ENCODE measurements at places on chromosomes 5 and 9.

DNA sequence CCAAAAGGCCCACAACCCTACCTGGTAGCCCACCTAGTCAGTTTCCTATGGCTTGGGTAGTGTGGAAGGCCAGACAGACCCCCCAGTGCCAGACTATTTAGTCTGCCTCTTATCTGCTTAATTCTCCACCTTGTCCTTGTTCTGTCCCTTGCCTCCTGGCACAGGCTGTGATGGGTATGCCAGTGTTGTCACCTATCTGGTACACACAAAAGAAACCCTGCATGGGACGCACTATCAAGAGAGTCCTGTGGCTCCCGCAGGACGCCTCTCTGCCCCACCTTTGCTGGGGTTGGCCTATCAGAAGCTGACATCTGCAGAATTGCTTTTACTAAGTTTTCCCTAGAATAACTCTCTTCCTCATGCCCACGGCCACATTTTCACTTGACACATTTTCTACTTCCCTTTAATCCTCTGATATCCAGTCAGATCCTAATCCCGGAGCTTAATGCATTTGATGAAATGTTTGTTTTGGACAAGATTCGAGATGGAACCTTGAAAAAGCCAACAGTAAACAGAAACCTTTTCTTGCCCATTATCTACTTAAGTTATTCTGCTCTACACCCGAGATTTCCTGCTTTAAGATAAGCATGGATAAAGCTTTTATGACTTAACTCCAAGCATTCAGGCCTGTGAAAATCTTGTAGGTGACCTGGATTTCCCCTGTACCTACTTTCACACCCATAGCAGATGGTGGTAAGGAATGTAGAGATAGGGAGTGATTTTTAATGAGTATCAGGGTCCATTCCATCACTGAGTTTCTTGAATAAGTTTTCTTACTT, 468.5 kb downstream of the ZNF608 start:
- no peak for DNase-seq

DNA sequence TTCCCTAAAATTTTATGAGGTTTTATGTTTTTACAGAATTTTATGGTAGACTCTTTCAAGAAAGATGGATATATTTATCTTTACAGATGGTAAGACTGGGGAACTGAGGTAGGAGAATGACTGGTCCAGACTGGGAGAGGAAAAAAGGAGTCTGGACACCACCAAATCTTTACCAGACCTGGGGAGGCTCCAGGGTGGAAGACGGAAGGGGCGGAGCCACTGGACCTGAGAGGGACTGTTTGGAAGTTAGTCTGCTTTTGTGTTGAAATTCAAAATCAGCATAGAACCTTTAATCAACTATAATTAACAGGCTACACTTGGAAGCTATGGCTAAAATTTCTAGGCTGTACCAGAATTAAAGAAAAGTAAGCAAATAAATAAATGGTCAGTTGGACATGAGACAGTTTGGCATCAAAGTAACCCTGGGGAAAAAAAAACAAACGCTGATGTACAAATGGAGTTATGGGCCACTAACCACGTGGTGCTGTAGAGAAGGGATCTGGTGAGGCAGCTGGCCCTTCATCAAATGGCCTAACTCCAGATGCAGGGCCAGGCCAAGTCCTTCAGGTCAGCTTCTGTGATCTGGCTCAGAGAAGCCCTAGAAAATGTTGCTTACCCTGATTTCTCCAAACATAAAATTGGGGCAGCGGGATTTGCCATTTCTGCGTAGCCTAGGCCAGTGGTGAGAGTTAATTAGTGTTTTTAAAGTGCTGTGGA, 155.1 kb downstream of the ARSB start:
- DNase-seq: no peak

- no peak for DNase-seq
Measured at GRCh38 chr9:109922617-109923470, 142.8 kb downstream of the PALM2AKAP2 start.

- no peak for DNase-seq
Measured at GRCh38 chr9:106945727-106946660, 83.0 kb downstream of the ZNF462 start.

- DNase-seq: no peak
Measured at GRCh38 chr5:6206501-6206900, 171.8 kb downstream of the MED10 start.

DNA sequence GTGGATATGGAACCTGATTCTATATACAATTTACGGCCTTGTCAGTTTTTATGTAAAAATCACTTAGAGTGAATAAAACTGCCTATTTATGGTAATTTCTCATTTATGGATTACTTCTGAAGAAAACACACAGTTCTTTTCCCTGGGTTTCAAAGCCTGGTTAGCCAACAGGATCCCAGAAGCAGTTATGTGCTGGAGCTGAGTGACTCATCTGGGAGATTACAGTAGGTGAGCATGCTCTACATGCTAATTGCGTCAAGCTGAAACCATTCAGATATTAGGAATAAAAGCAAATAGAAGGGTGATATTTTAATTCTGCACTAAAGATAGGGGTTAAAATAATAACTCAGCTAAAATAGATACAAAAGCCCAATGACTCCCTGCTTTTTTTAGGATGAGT, 47.8 kb downstream of the PDE4D start:
- no peak for DNase-seq

GRCh38 chr5:174078416-174078815, 32.9 kb downstream of the NSG2 start:
- no peak for DNase-seq

DNA sequence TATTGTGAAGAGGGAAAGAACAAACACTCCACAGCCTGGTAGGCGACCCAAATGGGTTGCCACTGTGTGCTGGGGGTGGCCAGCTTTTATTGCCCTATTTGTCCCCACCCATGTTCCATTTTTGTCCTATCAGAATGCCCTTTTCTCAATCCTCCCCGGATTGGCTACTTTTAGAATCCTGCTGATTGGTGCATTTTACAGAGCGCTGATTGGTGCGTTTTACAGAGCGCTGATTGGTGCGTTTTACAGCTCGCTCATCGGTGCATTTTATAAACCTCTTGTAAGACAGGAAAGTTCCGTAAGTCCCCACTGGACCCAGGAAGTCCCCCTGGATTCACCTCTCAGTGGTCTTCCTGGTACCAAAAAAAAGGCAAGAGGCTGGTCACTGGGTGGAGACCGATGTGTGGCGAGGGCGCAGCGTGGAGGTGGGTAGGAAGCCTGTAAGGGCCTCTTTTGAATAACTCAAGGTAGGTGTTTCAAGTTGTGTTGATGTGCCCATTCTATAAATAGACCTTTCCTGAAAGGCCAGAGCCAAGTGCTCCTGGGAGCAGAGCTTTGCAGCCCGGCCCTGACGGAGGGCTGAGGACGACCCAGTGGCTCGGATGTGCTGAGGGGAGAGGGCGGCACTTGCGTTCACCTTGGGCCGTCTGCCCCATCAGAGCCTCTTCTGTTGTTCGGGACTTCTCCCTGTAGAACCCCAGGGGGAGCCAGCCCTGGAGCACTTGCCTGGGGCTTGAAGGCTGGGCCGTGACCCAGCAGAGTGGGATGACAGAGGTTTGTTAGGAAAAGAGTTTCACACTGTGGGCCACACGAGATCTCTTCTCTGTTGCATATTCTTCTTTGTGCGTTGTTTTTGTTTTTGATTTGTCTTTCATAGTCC, 7.2 kb upstream of the GFPT2 start:
- DNase-seq: no peak

GRCh38 chr9:109805050-109805449, 25.1 kb downstream of the PALM2AKAP2 start:
- no peak for DNase-seq

- DNase-seq: no peak
Measured at GRCh38 chr9:286071-286740, 71.5 kb downstream of the DOCK8 start.

- no peak for DNase-seq
Measured at GRCh38 chr5:171846323-171846722, 60.7 kb downstream of the SMIM23 start.

DNA sequence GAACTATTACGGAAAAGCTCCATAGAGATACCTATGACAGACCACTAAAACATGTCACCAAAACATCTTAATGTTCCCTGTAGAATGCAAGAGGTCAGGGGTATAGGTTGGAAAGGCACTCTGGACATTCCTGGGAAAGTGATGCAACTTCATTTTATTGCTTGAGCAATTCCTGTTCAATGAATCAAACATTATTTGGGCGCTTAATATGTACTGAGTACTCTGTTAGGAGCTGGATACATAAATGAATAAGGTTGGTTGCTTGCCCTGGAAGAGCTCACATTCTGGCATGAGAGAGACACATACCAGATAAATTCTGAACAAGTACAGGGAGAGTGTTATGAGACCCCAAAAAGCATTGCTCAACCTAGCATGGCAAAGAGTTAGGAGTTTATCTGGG, 408.9 kb upstream of the DMAC1 start:
- DNase-seq: no peak

DNA sequence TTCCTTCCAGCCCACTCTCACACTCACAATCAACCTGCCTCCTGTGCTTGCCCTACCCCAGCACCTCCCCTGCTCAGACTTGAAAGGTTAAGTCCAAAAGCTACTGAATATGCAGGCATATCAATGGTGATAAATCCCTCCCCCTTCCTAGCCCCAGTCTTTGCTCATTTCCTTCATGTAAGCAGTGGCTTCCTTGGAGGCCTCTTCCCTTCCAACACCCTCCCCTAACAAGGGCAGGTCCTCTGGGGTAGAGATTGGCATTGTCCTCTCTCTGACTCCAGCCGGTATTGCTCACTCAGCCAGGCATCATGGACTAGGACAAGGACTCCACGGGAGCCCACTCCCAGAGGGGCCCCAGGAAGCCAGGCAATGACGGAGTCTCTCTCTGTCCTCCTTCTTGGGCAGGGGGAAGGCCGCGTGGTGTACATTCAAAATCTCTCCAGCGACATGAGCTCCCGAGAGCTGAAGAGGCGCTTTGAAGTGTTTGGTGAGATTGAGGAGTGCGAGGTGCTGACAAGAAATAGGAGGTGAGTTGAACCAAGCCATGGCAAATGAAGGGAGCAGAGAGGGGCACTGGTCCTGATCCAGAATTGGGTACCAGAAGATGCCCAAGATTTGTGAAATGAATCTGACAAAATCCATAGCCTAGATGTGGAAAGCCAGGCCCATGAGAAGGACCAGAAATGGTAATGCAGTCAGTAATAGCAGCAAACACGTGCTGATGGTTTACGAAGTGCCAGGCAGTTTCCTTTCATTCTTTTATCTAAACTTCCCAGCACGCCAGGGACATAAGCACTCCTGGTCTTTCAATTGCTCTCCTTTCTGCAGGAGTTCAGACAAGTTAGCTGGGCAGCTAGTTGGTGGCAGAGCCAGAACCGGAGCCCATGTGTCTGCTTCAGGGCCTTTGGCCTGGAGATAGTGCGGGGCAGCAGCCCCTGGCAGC, 102.5 kb downstream of the PDE6A start:
- no peak for DNase-seq

DNA sequence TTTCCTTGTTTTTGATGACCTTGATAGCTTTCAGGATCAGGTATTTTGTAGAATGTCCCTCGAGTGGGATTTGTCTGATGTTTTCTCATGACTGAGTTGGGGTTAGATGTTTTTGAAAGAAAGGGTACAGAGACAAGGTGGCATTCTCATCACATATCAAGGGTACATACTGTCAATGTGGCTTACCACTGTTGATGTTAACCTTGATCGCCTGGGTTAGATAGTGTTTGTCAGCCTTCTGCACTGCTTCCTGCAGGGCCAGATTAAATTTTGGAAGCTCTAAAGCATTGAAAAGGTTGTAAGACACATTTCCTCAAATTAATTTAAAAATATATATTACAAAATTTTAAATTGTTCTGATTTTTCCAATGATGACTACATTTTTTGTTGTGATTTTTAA, 287.4 kb upstream of the ACTBL2 start:
- no peak for DNase-seq

DNA sequence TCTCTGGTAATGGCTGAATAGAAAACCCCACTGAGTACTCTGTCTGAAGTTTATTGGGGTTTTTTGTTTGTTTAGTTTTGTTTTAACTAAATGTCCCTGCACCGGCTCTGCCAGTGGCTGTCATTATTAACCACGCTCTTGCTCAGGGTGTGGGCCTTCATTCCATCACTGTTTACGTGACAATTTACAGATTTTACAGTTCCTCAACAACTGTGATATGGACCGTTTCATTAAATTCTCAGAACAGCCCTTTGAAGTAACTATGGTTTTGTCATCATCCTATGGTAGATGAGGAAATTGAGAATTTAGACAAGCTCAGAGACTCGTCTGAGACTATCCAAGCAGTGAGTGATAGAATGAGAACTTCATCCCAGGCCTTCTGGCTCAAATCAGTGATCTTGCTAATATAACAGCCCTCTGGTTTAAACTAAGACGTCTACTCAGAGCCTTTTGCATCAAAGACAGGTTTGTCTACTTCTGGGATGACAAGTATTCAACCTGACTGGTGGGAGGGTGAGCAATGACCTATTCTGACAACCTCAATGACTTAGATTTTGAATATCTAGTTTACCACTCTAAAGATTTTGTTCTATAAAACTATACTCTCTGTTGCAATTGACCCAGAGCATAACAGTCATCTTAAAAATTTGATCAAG, 77.3 kb upstream of the MAP3K1 start:
- DNase-seq: no peak

DNA sequence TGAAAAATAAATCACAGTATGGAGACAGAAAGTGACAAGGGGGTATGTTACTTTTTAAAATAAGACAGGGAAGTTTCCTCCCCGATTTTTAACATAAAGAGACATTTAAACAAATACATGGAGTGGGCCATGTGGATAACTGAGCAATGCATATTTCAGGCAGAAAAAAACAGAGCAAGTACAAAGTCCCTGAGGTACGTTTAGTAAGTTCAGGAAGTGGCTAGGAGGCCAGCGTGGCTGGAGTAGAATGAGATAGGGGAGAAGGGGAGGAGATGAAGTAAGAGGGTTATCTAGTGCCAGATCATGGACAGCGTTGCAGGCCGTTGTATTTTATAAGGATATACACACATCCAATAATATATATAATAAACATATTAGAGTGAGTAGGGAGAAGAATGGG, 84.2 kb upstream of the ELL2 start:
- no peak for DNase-seq

DNA sequence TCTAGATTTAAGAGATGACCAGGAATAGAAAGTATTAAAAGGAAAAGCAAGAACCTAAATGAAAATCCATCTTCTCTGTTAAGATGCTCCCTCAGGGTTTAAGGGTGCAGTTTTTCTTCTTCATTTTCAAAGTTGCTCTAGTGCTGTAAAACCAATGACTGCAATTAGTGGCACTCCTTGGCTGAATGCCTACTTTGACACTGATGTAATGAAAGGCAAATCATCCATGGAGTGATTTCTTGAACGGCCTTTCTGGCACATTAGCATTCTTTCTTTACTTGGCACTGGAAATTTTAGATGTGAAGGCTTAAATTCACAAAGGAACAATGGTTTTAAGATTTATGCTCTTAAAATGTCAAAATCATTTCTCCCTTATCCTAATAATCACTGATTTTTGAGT, 19.3 kb upstream of the ISCA1 start:
- DNase-seq: no peak
